Suppressor macrophage (primary cell): ENCODE measurements at places on chromosomes 4 and X.

GRCh38 chrX:21412883-21413282 lies 38.7 kb downstream of the CNKSR2 start:
- no peak for DNase-seq

DNA sequence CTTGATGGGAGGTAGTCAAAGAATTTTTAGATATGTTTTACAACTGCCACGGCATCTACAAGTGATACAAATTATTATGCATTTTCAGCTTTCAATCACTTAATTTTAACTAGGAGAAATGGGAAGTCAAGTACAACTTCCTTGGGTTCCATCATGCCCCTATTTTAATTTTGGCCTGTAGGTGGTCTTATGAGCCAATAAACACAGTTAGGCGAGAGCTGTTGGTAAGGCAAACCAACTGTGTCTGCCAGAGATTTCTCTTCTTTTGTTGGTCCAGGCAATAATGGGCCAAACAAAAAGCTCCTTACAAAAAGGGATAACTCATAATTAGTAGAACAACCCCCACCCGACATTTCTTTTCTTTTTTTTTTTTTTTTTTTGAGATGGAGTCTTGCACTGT lies 63.3 kb upstream of the ARX start:
- DNase-seq = no peak

DNA sequence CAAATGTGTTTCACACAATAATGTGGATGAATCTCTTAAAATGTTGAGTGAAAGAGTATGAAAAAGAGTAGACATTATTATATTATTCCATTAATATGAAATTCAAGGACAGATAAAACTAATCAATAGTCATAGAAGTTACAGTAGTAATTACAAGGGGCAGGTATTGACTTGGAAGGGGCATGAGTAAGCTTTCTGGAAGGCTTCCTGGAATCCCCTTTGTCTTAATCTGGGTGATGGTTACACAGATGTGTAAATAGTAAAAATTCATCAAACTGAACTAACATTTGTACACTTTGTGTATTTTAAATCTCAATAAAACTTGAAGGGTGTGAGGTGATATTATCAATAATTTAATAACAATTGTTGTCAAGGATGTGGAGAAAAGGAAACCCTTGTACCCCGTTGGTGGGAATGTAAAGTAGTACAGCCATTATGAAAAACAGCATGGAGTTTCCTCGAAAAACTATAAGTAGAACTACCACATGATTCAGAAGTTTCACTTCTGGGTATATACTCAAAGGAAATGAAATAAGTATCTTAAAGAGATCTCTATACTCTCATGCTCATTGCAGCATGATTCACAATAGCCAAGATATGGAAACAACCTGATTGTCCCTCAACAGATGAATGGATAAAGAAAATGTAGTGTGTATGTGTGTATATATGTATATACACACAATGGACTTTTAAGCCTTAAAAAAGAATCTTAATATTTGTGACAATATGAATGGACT lies 96.9 kb upstream of the MID1IP1 start:
- DNase-seq = no peak

DNA sequence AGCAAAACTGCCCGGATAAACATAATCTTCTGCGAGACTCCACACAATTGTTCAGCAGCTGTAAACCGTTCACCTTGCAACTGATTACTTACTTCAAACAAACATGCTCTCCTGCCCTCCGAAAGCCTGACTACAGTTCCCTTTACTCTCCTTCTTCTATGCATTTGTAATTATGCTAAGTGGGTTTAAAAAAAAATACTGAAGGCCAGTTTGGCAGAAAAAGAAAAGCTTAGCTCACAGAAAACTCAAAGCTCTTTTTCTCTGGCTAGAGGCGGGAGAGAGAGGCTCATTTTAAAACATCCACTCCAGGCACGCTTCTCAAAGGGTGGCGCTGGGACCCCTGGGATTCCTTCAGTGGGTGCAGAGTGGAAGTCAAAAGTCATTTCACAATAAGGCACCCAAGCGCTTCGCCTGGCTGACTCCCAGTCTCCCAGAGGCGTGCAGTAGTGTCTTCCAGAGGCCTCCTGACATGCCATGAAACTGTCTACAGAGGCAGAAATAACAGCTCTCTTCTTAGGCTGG lies 1.9 kb downstream of the DHRSX start:
- DNase-seq = peak; percentile 63

DNA sequence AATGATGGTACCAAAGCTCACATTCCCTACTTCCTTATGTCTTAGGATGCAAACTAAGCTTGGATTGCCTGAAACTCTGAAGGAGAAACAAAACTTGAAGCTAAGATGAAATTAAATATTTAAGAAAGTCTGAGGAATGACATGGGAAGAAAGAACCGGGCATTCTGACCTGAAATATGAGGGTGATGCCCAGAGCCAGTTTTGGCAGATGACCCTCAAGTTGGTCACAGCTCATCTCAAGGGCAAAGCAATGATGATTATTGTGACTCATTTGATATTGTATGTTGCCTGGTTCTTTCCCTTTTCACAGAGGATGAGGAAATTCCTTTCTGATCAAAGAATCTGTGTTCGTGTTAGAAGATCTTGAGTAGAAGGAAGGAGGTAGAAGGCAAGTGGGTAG lies 96.0 kb upstream of the NHS start:
- DNase-seq = no peak

DNA sequence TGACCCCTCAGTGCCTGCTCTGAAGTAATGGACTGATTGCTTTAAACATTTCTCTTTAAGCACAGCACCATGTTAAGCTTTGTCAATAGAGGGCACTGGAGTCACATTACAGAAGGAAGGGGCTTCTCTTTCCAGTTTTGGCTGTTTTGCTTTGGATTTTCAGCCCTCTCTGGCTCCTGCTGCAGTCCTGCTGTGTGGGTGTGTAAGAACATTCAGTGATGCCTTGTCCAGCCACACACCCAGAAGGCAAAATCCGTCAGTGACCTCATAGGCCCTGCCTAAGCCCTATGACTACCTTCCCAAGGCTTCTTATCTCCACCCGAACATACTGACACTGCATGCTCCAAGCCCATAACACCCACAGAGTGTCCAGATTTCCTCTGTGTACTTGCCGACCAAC lies 215.3 kb upstream of the CTSO start:
- DNase-seq = peak; percentile 9
